Activated CD4-positive, alpha-beta T cell treated with anti-CD3 and anti-CD28 coated beads, Interleukin-2, amount 50 U/mL, for 16 hours (primary cell): ENCODE measurements at places on chromosomes 3 and 15.

GRCh38 chr15:99431661-99432091, 134.1 kb upstream of the MEF2A start:
- DNase-seq = no peak

DNA sequence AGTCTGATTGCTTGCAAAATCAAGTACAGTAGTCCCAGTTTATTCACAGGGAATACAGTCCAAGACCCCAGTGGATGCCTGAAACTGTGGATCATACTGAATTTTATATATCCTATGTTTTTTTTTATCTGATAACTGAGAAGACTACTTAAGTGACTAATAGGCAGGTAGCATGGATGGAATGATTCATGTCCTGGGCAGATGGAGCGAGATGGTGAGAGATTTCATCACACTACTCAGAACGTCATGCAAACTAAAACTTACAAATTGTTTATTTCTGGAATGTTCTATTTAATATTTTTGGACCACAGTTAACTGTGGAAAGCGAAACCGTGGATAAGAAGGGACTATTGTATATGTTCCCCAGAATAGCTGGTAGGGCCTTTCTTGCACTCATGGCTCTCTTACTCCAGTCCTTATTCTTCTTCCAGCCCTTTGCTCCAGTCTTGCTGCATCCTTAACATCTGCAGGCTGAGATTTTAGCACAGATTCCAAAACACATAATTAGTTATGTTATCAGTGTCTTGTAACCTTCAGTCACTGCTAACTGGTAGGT, 290.0 kb downstream of the ADAMTSL3 start:
- DNase-seq = peak; percentile 16

DNA sequence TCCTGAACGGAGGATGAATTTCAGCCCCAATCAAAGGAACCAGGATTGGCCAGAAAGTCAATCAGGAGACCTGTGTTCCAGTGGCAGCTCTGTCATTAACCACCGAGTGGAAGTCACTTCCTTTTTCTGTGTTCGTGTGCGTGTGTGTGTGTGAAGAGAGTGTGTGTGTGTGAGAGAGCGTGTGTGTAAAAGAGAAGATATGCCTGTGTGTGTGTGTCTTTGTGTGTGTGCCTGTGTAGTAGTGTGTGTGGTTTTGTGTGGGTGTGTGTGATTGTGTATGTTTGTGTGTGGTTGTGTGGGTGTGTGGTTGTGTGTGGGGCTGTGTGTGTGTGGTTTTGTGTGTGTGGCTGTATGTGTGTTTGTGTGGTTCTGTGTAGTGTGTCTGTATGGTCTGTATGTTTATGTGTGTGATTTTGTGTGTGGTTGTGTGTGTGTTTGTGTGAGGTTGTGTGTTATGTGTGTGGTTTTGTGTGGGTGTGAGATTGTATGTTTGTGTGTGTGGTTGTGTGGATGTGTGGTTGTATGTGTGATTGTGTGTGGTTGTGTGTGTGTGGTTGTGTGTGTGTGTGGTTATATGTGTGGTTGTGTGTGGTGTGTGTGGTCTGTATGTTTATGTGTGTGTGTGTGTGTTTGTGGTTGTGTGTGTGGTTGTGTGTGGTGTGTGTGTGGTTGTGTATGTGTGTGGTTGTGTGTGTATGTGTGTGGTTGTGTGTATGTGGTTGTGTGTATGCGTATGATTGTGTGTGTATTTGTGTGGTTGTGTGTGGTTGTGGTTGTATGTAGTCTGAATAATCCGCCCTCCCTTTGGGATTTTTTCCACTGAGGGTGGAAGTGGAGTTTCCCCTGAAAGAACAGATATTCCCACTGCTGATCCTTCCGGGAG, 314.4 kb downstream of the SHQ1 start:
- DNase-seq = no peak

DNA sequence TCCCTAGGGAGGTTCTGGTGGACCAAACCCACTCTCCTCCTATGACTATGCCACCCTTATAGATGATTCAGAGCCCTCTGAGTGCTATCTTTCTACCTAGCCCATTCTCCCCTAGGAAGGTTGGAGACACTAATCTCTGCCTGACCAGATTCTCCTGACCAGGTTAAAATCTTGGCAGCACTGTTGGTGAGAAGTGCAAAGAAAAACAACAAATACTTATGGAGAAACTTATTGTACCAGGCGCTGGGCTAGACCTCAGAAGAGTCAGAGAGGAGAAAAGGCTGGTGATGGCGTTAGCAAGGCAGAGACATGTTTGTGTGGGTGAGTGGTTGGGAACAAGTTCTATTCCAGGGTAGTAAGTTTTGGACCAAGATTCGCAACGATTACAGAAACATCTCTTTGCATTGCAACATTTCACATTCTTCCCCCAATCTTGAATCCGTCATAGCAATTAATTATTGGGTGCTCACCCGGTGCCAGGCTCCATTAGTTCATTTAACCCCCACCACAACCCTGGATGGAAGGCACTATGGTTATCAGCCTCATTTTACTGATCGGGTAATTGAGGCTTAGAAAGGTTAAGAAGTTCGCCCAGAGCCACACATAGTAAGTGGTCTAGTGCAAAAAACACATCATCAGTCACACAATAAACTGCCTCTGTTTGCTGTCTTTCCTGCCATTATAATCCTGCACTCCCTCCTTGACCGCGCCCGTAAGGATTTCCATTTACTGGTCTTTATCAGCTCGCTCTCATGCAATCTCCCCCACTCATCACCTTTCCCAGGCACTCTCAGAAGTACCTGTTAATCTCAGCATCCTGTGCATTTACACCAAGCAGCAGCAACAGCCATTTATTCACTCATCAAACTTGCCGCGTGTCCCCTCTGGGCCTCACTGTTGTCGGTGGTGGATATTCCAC, 655 bp upstream of the TSPAN3 start:
- no peak for DNase-seq

DNA sequence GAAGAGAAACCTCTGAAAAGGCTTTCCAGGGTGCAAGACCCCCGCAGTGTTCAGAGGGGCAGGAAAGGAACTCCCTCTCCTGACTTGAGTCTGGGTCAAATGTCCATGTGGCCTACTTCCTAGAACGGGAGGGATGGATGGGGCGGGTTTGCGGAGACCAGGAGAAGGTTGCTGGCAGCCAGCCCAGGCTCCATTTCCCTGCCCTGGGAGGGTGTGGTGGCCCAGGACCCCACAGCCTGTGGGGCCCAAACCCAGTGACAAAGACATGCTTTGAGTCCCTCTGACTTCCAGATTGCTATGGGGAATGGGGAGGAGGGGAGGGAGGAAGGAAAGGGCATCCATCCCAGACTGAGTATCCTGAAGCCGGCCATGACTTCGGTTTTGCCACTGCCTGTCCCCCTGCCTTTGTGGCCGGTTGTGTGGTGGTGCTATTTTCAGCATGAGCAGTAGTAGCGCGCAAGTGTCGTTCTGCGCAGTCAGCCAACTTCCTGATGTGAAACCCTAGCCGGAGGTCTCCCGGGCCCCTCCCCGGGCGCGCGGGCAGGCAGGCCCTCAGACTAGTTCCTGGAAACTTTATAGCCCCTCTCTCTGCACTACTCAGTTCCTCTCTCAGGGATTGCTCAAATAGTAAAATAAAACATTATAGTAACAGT, 24.4 kb downstream of the MAGEF1 start:
- no peak for DNase-seq

GRCh38 chr15:33768670-33769190, 199.6 kb upstream of the CHRM5 start:
- DNase-seq = no peak

GRCh38 chr3:82957696-82958095, 1196.3 kb upstream of the GBE1 start:
- no peak for DNase-seq

DNA sequence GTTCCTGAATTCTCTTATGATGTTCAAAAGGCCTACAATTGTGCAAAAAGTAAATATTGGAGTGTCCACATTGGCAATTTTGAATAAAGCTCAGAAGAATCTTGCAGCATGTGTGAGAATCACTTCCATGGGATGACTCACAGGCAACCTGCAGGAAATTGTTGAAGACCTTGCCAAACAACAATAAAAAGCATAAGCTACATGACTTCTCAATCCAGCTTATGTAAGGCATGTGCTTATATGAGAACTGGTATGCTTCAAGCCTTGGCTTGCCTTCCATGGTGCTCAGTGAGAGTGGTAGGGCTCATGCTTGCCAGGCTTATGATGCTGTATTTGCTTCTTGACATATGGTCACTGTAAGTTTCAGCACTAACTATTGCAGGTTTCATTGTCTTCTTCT, 18.4 kb upstream of the BCHE start:
- DNase-seq = no peak

DNA sequence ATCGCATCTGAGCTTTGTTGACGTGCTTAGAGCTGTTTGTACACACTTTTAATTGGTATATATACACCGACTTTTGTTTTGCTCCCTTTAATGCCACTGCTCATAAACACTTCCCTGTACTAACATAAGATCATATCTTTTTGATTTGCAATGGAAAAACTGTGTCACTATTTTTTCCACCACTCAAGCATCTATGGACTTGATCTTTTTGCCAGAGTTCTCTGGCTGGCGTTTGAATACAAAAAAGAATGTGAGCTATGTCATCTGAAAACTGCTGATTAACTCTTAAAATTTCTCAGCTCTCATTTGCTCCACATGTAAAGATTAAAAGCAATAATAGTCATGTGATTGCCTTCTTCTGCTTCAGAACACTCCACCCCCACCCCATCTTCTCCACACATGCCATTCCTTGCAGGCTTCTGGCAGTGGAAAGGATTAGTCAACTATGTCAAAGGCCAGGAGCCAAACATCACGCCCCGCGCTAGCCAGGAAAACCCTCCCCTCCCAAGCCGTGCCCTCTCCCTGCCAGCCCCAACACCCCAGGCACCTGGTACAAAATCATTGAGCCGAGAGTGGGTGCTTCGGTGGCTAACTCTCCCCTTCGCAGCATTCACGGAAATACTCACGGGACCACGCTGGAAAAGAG, 123.4 kb upstream of the MEF2A start:
- no peak for DNase-seq

GRCh38 chr3:161420746-161421145, 49.4 kb upstream of the SPTSSB start:
- DNase-seq = no peak

- DNase-seq = peak; percentile 15
These were observed 158.3 kb downstream of the SV2B start for GRCh38 chr15:91258415-91258759.

DNA sequence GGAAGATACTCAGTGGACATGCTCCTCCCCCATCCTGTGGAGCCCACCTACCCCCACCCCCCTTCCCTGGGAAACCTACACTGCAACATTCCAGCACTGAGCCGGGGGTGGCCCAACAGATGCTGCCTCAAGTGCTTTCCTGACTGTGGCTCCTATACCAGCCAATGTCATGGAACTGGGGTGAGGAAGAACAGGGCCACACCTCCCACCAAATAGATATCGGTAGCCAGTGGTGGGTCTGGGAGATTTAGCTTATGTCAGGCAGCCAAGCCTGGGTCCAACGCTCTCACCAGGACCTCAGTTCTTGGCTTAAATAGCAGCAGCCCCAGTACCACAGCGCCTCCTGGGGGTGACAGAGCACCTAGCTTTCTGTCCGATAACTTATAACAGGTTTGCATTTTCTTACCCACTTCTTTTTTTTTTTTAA, 30.3 kb downstream of the CDC25A start:
- peak; percentile 33 for DNase-seq

GRCh38 chr15:56613811-56614210, 119.5 kb downstream of the ZNF280D start:
- DNase-seq = no peak

GRCh38 chr3:28901018-28901417, 379.9 kb upstream of the RBMS3 start:
- DNase-seq = no peak

GRCh38 chr15:90892023-90892422, 7.7 kb downstream of the FES start:
- DNase-seq = no peak

GRCh38 chr3:27715863-27716262, 6.3 kb downstream of the EOMES start:
- no peak for DNase-seq

DNA sequence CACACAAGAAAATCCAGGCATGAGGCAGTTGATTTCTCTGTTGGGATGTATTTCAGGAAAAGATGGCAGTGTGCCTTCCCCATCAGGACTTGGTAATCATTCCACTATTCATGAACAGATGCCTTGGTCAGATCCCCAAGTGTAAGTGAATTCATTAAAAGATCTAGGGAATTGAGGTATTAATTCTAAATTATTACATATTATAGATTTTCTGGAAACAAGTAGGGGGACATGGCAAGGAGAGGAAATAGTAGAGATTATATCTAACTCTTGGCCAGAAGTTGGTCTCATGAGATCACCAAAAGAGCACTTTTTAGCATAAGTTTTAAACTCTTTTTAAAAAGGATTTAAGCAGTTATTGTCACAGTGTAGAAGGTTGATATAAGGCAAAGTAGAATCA, 74.4 kb upstream of the MDFIC2 start:
- no peak for DNase-seq

DNA sequence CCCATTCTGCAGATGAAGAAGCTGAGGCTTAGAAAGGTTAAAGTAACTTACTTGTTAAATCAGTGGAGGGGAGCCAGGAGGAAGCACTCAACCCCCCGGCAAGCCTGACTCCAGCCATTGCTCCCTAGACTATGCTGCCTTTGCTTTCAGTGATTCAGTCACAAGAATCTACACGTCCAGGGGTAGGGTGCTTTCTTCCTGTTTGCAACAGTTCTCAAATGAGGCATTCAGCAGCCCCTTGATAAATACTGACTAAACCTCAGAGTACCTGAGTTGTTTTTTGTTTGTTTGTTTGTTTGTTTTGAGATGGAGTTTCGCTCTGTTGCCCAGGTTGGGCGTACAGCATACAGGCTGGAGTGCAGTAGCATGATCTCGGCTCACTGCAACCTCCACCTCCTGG, 28.6 kb downstream of the MAGEF1 start:
- no peak for DNase-seq

DNA sequence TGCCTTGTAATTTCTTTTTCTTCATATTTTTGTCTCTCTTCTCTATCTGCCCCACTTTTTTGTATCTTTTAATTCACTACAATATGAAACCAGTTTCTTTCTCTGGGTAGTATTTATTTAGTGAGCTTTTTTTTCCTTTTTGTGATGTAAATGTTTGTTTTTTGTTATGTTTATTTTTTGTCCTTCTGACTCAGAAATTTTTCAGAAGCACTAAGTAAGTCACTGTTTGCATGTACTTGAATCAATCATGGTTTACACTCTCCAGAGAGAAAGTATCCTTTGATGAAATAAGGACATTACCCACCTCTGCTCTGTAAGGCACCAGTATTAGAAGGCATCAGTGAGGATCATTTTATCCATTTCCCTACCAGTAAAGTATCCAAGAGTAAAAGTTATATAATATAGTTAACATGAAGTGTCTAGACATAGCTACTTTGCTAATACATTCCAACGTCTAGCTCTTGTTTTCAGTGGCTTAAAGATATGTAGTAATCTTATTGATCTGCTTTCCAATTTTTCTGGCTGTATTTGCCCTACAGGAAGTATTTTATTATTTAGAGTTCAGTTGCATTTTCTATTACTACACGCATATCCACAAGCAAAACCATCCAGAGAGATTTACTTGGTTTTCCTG, 25.4 kb downstream of the FILIP1L start:
- DNase-seq = no peak

GRCh38 chr3:99868311-99868646, 50.6 kb downstream of the CMSS1 start:
- DNase-seq = no peak

GRCh38 chr3:16604887-16605602, at the start of gene DAZL:
Gene DAZL (minus strand): TSS chr3:16605423. CDS start chr3:16605205, 218 bp downstream.
- DNase-seq = no peak

GRCh38 chr3:27715454-27715806, 6.7 kb downstream of the EOMES start:
- no peak for DNase-seq

GRCh38 chr3:150469031-150469930, 61.2 kb downstream of the TSC22D2 start:
- DNase-seq = no peak

GRCh38 chr3:140427786-140428185, 250.1 kb upstream of the TRIM42 start:
- no peak for DNase-seq
